Daoy (cell line): ENCODE measurements at places on chromosomes 4 and X. TPM values are rescaled to one million over a fixed set of nuclear protein-coding genes. Genes with fewer than 3 reads are reported as not detected.

DNA sequence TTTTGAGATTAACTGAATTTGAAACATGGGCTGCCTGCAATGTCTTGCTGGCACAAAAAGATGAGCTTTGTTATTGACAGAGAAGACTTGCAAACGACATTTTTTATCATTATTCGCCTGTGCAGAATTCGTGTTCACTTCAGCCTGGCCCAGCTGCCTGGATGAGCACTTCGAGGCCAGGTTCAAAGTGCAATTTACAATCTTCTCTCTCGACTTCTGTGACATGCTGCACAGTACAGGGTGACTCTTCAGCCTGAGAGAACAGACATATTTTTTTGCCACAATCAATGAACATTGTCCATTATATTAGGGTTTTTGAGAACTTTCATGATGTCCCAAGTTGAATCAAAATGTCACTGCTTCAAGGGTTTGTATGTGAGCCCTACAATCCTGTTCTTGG is 616.5 kb downstream of the SMARCA1 start:
- DNase-seq: no peak

- no peak for DNase-seq
These were observed 34.9 kb downstream of the MGST2 start for GRCh38 chr4:139700568-139700967.

- DNase-seq: no peak
These were observed 5.9 kb downstream of the CRMP1 start for GRCh38 chr4:5887011-5887360.

- peak; percentile 6 for DNase-seq
These were observed 11.6 kb downstream of the POLR2B start for GRCh38 chr4:56990109-56990905.

GRCh38 chr4:123415977-123416376 is 19.4 kb downstream of the SPRY1 start:
- DNase-seq: no peak

DNA sequence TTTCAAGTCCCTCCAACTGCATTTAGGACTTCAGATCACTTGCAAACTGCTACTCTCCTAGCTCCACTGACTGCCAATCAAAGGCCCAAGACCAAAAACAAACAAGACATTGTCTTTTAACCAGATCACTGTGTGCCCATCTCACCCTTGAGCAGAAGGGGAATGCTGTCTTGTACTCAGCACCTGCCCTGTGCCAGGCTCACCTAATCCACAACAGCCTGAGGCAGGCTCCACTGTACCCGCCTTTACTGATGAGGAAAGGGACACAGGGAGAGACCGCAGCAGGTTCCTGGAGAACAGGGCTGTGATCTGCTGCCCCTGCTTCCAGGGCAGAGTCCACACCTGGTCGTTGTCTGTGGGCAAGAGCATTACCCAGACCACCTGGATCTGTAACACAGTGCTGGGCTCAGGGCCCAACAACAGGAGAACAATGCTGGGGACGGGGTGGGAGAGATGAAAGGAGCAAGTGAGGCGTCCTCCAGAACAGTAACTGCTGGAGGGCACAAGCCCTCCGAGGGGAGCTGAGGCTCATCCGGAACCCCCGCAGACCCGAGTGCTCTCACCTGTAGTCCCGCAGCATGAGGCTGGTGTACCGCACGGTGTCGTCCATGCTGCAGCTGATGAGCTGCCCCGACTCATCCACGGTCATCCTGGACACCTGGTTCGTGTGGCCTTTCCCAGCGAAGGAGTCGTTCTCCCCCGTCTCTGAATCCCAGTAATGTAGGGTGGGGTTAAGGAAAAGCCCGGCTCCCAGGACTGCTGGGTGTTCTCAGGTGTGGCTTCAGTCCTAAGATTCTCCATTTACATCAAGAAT is 33.9 kb downstream of the WDR1 start:
- no peak for DNase-seq

- DNase-seq: no peak
These were observed 46.7 kb downstream of the DDX53 start for GRCh38 chrX:23046443-23046842.

GRCh38 chrX:74422576-74423288 is 1.4 kb downstream of the SLC16A2 start:
- peak; percentile 9 for DNase-seq

- DNase-seq: no peak
These were observed 98.5 kb upstream of the ELOVL6 start for GRCh38 chr4:110296892-110297291.

Gene NEUROG2
- total RNA-seq: 0.06 TPM in 1 of 2 replicates, not detected in the other

Gene SERPINA7
- total RNA-seq: 0.06 TPM in 1 of 2 replicates, not detected in the other

Gene NHSL2
- 1.4 and 2.3 TPM in 2 replicates for total RNA-seq
